Fibroblast of lung (primary cell): ENCODE measurements at places on chromosomes 7 and 10. TPM values are rescaled to one million over a fixed set of nuclear protein-coding genes. Genes with fewer than 3 reads are reported as not detected.

DNA sequence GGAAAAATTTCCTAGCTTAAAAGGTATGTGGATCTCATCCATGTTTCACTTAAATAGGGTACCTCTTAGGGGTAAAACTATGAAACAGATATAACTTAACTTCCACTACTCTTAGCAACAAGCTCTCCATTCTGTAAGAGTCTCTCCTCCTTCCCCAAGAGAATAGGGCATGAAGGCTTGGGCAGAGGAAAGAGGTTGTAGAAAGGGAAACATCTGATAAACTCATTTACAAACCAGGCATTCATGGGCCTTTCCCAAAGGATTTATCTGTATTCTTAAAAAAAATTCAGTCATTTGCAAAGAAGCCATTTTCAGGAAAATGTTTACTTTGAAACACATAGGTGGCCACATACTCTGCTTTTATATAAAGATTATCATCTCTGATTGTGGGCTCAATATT lies 82.7 kb downstream of the SEMA3A start:
- DNase-seq: no peak

DNA sequence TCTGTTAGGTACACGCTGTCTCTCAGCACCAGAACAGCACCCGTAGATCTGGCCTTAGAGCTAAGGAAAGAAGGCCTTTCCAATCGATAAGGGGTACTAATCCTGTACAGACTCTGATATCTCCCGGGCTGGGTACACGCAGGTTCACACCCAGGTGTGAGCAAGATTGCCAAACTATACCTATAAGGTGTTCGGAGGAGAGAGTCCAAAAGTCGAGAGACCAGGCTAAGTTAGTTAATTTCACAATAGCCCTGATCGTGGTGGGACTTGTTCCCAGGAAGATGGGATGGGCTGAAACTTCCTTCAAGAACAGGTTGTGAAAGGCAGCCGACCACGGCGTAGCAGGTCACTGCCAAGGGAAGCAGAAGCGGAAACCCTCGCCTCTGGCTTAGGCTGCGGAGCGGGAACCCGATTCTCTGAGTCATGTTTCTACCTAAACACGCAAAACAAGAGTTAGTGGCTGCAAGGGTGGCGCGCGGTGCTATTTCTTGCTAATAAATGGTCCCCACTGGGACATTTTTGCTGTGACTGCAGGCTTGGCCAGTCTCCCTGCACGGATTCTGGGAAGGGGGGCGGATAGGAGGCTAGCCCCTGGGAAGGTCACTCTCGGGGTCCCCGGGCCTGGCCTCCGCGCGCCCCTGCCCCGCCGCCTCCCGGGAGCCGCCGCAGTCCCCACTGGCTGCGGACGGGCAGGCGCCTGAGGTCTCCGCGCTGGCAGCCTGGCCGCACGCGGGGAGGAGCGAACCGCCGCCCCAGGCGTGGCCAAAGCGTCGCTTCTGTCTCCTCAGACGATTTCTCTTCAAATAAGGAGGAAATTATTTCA lies 75.4 kb upstream of the PDSS1 start:
- peak; percentile 8 for DNase-seq

RAMP3 gene
- under 0.01 and 0.17 TPM in 2 replicates for total RNA-seq

BZW2 gene
- total RNA-seq: 39.3 and 43.3 TPM in 2 replicates

- no peak for DNase-seq
These were observed 19.8 kb downstream of the STAMBPL1 start for GRCh38 chr10:88899886-88900285.

DDX50 gene
- 65.5 and 69.7 TPM in 2 replicates for total RNA-seq

TMEM213 gene
- not detected in 2 replicates for total RNA-seq

DNA sequence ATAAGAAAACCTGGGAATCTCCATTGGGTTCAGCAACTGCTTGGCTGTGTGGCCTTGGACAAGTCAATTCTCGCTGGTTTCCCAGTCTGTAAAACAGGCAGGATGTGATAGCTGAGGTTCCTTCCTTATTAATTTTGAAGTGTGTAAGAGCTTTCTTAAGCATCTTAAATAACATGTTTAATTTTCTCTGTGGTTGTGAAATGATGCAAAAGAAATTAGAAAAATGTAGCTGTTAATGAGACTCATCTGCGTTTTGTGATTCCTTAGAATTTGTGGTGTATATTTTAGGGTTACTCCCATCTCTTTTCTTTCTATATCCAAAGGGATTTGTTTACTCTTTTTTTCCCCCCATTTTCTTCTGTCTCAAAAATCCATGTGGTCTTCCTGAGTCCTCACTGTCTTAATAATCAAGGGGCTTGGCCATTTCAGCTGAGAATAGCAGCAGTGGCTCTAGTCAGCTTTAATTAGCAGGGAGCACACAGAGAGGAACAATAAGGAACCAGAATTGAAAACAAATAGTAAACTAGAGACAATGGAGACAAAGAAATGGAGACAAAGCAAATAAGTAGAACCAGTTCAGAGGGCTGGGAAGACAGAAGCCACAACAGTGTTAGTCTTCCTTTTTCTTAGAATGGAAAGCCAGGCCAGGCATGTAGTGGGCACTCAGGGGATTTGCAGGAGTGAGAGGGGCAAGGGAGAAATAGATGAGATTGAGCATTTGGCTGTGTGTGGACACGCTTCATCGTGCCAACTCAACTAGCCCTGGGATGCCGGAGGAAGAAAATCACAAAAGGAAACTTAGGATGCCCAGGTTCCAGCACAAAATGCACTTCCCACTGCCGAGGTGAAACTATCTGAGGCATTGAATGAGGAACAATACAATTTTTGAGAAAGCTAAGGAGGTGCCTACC lies 93.9 kb downstream of the CHN2 start:
- no peak for DNase-seq

DNA sequence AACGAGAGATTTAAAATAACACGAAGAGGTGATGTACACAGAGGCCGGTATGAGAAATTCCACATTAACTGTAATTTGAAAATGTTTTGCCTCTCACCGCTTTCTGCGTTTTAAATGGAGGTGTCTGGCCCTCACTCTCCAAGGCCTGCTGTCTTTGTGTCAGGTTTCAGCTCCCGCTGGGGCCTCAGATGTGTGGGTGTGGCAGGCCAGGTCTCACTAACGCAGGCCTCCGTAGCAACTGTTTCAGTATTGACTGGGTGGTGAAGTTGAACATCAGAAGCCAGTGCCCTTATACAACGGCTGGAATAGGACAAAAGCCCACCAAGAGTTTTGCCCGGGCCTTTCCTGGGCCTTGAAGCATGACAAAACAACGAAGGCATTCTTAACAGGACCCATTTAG lies 303.1 kb downstream of the ADARB2 start:
- no peak for DNase-seq

MOGAT3 gene
- not detected in 2 replicates for total RNA-seq

GIMAP2 gene
- total RNA-seq: 13.9 and 16.2 TPM in 2 replicates

DNA sequence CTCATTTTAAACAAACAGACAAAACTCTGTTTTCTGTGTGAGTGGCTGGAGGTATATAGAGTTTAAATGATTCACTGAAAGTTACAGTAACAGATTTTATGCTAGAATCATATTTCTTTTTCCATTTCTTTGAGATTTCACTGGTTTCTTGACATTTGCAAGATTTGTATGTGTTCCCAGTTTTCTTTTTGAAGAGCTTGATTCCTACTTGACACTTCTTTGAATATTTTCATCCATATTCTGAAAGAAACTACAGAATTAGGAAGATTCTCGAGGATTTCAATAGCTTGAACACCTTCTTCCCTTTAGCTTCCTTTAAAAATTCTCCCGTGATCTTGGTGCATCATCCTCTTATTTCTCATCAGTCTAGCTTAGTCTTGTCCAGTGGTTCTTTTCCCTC lies 93.6 kb downstream of the ZNF277 start:
- DNase-seq: no peak

SFMBT2 gene
- total RNA-seq: 2.5 and 2.8 TPM in 2 replicates

DNA sequence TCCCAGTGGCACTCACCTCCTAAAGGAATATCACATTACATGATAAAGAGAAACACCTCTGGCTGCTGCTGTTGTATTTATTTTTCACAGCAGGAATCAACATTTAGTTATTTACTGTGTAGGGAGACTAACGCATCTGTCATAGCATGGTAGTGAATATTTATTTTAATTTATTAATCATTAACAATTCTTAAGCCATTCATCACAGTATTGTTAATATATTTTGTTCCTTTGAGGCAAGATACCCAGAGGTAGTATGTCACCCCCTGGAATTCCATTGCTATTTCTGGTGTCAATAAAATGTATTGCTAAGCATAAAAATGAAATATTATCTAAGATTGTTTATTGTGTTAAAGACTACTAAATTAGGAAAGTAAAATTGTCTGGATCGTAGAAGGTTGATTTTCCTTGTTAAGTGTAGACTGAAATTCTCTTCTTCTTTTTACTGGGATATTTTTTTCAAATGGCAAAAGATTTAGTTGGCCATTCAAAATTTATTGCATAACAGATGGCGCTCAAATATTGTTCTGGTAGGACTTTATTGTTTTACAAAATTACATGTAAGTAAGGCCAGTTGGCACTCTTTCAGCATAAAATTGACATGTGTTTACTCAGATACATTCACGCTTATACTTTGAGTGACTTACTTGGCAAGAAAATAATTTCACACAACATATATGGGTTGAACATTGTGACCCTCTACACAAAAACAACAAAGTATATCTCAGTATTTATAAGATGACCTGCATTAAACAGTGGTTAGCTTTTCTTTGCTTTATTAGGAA lies 1358.7 kb upstream of the SORCS1 start:
- DNase-seq: no peak

DNA sequence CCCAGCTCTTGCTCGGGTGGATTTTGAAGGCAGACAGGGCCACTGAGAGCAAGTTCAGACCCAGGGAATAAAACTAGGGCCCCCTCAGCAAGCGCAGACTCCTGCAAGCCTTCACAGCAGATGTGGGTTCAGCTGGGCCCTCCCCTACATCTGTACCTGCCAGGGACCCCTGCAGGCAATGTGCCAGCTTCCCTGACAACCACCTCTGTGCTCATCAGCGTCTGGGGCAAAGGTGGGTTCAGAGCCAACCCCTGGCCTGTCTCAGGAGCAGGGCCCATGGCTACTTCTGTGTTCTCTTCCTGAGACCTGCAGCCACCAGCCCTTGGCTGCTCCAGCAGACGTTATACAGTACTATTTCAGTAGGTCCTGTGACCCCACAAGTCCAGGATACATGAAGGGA lies 189.5 kb downstream of the DIP2C start:
- no peak for DNase-seq

GRCh38 chr7:137408126-137408525 lies 64.6 kb upstream of the PTN start:
- peak; percentile 26 for DNase-seq

DNA sequence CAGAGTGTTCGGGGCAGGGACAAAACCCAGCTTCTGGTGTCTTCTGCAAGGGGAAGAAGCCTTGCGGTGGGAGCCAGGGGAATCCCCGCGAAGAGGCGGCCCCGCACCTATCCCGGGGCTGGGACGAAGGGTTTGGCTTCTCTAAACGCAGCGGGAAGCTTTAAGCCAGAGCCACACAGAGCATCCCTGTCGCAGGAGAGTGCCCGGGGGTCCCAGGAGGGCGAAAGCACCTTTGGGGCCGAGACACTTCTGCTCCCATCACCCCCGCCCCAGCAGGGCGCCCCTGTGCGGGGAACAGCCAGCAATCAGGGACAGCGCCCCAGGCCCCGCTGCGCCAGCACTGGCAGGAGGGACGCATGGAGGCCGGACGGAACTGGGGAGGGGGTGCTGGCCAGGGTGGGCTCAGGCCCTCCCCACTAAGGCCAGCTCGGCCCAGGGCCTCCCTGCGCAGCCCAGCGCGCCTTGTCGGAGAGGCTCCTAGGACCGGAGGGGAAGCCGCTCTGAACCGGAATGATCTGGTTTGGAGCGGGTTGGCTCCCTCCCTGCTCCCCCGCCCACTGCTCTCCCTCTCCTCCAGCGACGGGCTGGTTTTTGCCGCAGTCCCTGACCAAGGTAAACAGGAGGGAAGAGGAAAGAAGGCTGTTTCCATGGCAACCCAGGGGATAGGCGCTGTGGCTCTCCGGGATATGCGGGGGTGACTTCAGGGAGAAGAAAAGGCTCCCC lies 63.9 kb downstream of the TMEM209 start:
- DNase-seq: peak; percentile 84

KLLN gene
- 0.51 and 0.66 TPM in 2 replicates for total RNA-seq

GPR141 gene
- total RNA-seq: under 0.01 TPM in 1 of 2 replicates, not detected in the other

- no peak for DNase-seq
These were observed 84.1 kb downstream of the CPXM2 start for GRCh38 chr10:123807444-123808035.

EEPD1 gene
- 8.4 and 9.2 TPM in 2 replicates for total RNA-seq

- DNase-seq: no peak
These were observed 5.8 kb downstream of the IKZF1 start for GRCh38 chr7:50310361-50310760.

DNA sequence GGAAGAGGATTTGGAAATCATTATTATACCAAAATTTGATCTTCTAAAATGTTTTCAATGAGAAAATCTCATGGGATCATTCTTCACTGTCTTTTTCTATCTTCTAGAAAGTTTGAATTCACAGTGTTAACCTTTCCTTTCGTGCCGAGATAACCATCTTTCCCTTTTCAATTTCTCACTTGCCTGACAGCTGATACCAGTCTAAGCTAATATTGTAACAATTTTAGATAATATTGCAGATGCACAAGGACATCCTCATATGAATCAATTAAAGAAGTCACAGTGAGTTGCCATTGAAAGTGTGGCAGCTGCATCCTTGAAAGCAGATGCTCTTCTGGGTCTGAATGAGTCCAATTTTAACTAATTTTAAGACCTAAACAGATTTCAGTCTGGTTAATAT lies 139.6 kb upstream of the LRGUK start:
- no peak for DNase-seq

ELN gene
- 2.1 and 6.4 TPM in 2 replicates for total RNA-seq

ITIH5 gene
- 12.4 and 49.3 TPM in 2 replicates for total RNA-seq

- DNase-seq: no peak
These were observed 207.8 kb downstream of the DIP2C start for GRCh38 chr10:481628-482027.

GRCh38 chr10:91745090-91745831 lies 53.0 kb upstream of the TNKS2 start:
- peak; percentile 23 for DNase-seq

FBXL13 gene
- total RNA-seq: 0.66 and 1.0 TPM in 2 replicates

AIMP2 gene
- total RNA-seq: 41.6 and 41.9 TPM in 2 replicates

NPFFR1 gene
- total RNA-seq: under 0.01 TPM in 1 of 2 replicates, not detected in the other

GIMAP7 gene
- not detected in 2 replicates for total RNA-seq

SPACDR gene
- total RNA-seq: under 0.01 and 0.50 TPM in 2 replicates

- no peak for DNase-seq
These were observed 58.1 kb upstream of the LBX1 start for GRCh38 chr10:101287183-101287996.

TDRD1 gene
- total RNA-seq: 0.26 TPM in 1 of 2 replicates, not detected in the other

GRCh38 chr10:16907687-16908086 lies 90.5 kb upstream of the RSU1 start:
- DNase-seq: no peak

TSPAN12 gene
- total RNA-seq: 1.5 and 1.7 TPM in 2 replicates

COL1A2 gene
- 2,400 and 2,928 TPM in 2 replicates for total RNA-seq

DNA sequence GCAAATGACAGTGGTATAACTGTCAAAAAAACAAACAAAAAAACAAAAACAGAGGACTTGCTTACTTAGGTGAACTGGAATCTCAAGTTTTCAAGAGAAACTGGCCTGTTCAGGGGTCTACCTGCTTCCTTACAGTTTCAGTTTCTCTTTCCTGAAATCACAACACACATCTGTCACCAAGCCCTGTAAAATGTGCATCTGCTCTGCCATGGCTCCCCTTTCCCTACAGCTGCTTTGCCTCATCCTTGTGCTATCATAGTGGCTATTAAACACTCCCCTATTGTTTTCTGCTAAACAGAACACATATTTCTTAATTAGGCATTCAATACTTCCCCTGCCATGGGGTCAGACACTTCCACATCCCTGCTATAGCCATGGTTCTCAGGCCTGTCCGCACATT lies 37.6 kb downstream of the CPED1 start:
- DNase-seq: no peak

IGF2BP3 gene
- 1.5 and 4.3 TPM in 2 replicates for total RNA-seq

- no peak for DNase-seq
These were observed 30.6 kb downstream of the DRGX start for GRCh38 chr10:49365275-49365674.

GRCh38 chr7:2017481-2017891 lies 215.3 kb downstream of the MAD1L1 start:
- no peak for DNase-seq
